NT2/D1 (cell line): ENCODE measurements at places on chromosomes 1 and 21.
A peak's percentile ranks its signal among the peaks of the same experiment; 100 is the strongest.

- DNase-seq = no peak
These were observed 18.7 kb upstream of the FMOD start for GRCh38 chr1:203369666-203370065.

- no peak for DNase-seq
These were observed 721.1 kb upstream of the TMPRSS15 start for GRCh38 chr21:19124691-19125090.

DNA sequence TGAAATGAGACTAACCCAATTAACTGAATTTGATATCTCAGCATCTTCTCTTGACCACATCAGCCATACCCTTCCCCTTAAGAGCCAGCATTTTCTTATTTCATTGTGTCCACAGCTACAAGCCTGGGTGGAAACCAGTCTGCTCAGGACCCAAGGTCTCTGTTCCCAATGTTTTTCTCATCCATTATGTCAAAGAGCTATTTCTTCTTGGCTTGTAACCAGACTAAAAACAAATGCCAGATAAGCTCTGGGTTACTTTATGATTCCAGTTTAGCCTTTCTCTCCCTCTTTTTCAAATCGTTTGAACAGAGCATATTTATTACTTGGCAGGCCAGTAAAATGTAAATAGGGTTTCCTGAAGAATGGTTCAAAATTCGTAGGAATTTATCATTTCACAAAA, 109.3 kb upstream of the SPATA6 start:
- no peak for DNase-seq

GRCh38 chr1:185656663-185657062, 77.5 kb upstream of the HMCN1 start:
- DNase-seq = no peak

- no peak for DNase-seq
These were observed 73.1 kb upstream of the LPGAT1 start for GRCh38 chr1:211903490-211904245.

- no peak for DNase-seq
These were observed 4.9 kb downstream of the ARID1A start for GRCh38 chr1:26700711-26701110.

GRCh38 chr1:177977141-177977540, 7.3 kb upstream of the SEC16B start:
- no peak for DNase-seq

GRCh38 chr1:93638981-93639380, 42.7 kb downstream of the BCAR3 start:
- DNase-seq = no peak

DNA sequence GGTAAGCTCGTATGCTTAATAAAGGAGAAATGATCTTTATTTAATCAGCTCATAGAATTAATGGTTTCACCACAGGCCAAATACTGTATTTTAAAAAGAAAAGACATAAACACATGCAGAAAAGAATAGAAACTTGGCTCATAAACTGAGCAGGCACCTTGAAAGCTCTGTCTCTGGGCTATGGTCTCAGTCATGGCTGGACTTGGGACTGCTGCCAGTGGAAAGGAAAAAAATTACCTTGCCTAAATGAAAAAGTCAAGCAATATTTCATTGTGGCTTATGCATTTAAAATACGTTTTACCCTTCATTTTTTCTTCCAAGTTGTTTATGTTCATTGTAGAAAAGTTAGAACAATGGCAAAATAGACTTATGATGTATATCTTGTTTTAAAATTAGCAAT, 8.0 kb downstream of the LRRC42 start:
- no peak for DNase-seq

- no peak for DNase-seq
These were observed 38.1 kb upstream of the GREM2 start for GRCh38 chr1:240649733-240650721.

DNA sequence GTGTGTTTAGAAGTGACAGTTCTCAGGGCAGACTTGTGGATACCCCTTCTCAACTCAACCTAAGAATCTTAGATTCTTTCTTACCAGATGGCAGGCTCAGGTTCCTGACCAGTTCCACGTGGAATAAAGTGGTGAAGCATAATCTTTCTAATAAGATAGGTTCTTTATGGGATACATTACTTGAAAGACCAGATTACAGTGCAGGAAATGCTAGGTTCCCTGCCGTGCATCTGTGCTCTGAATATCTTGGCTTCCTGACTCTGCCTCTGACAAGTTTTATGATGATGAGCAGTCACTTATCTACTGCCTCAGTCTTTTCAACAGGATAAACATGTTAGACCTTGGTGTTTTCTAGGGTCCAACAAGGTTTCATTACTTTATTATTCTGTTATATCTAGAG, 207.9 kb upstream of the CACYBP start:
- DNase-seq = no peak

DNA sequence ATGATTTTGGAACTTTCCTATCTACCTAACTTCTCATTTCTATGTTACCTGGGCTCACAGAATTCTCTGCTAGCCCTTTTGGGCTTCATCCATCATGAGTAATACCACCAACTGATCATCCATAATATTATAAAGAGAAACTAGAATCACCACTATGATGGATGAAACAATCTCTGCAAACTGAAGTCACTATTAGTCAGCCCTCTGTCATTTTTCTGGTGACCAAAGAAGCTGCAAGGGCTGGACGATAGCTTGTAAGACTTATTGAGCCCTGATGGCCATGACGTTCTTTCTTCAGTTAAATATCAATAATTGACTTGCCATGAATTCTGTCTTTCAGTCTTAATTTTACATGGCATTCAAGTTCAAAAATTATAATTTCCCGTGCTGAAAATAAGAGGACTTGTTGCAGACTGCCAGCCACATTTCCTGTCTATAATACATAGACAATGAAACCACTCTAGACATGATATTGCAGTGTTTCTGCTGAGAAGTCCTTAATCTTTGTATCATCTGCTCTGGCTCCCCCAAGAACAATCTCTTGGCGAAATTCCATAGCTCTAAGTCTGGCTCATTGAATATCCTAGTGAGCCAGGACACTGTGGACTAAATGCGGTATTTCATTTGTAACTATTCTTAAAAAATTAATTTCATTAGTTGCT, 655.0 kb upstream of the CAMK1G start:
- no peak for DNase-seq

- no peak for DNase-seq
These were observed 52.0 kb downstream of the PRDX6 start for GRCh38 chr1:173529106-173529505.

GRCh38 chr21:34524646-34525601, 12.9 kb upstream of the KCNE1 start:
- no peak for DNase-seq

DNA sequence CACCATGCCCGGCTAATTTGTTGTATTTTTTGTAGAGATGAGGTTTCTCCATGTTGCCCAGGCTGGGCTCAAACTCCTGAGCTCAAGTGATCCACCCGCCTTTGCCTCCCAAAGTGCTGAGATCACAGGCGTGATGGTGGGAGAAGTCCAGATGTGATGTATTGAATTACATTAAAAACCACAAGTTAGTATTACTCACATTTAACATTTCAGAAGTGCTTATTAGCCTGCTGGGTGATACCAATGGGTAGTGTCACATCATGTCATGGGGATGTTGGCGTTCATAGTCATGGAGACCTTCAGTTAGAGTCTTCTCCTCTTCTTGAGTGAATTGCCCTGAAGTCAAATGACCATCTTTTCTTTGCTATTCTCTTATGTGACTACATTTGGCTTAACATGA, 63.6 kb upstream of the VAMP3 start:
- DNase-seq = no peak

DNA sequence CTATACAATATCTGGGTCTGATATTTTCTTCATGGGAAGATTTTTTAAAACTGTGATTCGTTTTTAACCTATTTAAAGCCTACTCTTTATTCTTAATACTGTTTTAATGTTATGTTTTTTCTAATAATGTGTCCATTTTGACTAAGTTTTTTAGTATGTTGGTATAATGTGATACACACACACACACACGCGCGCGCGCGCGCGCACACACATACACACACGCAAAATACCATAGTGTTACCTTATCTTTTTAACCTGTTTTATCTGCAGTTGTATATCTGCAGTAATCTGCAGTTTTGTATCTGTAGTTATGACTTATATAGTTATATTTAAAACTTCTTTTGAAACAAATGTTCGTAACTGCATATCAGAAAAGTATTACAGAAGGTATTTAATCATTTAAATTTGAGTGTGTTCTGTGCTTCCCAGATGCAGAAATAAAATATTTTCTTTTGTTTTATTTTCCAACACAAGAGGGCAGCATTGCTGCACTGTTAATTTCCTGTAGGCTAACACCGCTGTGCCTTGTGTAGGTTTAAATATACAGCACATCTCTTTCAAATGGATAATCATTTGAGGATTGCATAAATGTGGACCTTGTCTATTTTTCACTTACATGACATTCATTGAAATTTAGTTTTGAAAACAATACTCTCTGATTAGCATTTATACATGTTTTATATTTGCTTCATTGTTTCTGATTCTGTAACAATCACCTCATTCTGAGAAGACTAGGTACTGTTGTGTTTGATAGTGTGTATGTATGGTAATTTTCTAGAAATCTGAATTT, 166.1 kb downstream of the PDE4B start:
- peak; percentile 42 for DNase-seq
